ENCODE measurements at places on chromosomes 3 and 15.
A peak's percentile ranks its signal among the peaks of the same experiment; 100 is the strongest.

DNA sequence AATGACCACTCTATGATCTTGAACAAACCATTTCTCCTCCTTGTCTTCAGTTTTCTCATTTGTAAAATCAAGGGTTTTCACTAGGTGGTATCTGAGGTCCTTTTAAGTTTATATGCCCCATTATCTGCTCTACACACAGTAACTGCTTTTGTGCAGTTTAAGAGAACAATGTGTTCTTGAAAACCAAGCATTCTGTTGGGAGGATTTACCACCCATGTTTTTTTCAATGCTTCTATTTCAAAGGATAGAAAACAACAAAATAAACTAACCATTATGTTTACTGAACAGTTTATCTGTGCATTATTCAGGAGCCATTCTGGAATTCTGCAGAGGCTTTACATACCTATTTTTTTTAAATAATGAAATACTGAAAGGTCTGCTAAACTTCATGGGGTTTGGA is 67.6 kb upstream of the C3orf49 start:
- no peak for DNase-seq

DNA sequence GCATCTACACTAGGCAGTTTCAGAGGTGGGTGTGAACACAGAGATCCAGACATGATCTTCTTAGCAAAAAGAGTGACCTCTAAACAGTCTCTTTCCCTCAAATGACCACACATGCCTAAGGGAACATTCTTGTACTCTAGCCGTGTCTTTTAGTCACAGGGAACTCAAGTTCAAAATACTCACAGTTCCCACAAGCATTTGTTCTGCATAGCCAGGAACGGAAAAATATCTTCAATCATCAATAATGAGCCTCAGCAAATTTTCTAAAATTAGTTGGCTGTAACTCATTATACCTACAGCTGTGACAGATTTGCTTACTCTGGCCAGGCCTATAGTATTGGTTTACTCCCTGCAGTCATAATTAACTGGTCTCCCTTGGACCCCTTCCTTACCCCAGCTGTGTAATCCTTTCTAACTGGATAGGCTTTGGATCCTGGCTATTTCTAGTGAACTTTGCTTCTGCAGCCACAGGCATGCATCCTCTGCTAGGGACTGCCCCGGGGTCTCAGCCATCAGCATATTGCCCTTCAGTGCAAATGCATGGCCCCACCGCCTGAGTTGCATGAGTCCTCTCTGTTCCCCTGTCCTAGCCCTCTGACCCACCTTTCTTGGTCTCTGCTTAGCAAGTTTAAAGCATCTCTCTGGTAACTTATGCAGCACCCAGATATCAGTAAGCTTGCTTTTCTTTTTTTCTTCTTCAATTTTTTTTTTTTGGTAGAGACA is 56.0 kb upstream of the HACD2 start:
- no peak for DNase-seq

GRCh38 chr3:141448606-141449220 is 38.1 kb upstream of the RASA2 start:
- DNase-seq, result no peak

GRCh38 chr3:42732196-42732828 is 29.7 kb upstream of the HHATL start:
- DNase-seq, result no peak

GRCh38 chr15:39321977-39322376 is 258.9 kb upstream of the THBS1 start:
- DNase-seq, result no peak

GRCh38 chr15:51634591-51635198 is 12.1 kb upstream of the DMXL2 start:
- no peak for DNase-seq

GRCh38 chr3:125990253-125990970 is 21.4 kb downstream of the ROPN1B start:
- peak; percentile 74 for DNase-seq

DNA sequence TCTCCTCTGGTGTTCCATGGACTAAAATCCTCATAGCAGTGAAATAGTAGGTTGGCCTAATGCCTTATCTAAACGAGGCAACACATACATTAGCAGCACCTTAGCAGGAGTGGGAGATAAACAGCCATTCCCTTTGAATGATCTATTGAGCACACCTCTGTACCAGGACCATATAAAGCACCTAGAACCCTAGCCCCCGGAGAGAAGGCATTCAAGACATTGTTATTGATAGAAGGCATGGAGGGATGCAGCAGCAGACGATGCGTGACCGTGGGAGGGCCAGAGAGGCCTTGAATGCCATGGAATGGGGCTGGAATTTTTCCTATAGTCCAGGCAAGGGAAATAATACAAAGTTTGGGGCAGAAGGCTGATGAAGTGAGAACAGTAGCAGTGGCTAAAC is 6.6 kb upstream of the SEMA5B start:
- DNase-seq, result no peak

DNA sequence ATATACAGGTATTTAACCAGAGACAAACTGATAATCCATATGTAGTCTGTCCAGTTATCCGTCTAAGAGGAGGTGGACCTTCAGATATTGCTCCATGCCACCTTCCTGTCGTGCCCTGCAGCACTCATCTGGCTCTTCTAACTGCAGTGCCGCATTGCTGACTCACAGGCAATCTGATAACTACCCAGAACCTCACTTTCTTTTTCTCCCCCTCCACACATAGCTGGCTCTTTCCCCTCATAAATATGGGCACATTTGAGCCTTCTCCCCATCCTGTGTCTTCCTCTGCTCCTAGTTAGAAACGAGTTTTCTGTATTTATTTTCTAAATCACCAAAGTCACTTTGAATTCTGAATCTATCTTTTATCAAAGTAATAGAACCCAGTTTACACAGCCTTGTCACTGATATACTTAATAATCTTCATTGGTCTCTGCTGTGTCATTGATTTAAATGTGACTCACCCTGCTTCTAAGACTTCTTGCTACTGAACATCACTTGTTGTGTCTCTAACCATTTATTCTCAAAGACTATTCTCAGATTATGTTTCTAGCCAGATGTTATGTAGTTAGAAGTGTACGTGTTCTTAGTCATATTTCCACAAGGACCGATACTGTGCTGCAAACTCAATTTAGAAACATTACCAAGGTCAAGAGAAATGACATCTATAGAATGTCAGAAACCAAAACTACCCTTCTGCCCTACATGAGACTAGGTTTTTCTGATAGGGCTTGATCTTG is 17.4 kb upstream of the KCNMB2 start:
- no peak for DNase-seq

DNA sequence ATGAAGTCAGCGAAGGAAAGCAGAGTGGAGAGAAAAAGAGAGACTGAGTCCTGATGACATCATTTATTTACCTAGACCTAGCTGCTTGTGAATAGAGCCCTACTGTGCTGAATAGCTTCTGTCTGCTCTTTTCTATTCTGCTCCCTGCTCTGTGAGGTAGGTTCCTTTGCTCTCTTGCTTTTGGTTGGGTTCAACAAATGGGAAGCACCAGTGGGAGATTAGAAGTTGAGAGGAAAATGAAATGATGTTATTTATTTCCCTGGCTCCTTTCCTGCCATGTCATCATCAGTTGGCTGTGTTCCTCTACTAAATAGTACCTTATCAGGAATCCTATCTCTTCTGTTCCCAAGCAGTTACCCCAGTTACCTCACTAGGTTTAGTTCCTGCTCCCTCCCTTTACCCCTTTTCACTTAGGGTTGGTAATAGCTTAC is 23.5 kb downstream of the DTWD1 start:
- DNase-seq, result no peak

DNA sequence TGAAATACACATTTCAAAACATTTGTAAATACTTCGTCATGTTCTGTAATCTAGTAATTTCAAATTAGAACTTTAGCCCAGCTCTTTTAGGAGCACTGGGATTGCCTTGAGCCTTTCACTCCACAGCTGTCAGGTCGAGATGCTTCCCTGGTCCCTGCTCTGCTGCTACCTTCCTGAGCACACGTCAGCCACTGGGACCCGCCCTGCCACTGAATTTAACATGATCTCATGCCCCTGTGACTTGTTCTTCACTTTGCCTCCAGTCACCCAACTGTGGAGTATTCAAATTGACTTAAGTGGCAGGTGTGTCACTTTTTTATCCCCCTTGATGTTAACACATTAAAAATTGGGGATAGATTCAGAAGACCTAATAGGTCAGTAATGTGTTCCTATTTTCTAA is 3.3 kb downstream of the ARRDC4 start:
- no peak for DNase-seq

GRCh38 chr3:119219069-119219468 is 21.6 kb downstream of the B4GALT4 start:
- peak; percentile 13 for DNase-seq

DNA sequence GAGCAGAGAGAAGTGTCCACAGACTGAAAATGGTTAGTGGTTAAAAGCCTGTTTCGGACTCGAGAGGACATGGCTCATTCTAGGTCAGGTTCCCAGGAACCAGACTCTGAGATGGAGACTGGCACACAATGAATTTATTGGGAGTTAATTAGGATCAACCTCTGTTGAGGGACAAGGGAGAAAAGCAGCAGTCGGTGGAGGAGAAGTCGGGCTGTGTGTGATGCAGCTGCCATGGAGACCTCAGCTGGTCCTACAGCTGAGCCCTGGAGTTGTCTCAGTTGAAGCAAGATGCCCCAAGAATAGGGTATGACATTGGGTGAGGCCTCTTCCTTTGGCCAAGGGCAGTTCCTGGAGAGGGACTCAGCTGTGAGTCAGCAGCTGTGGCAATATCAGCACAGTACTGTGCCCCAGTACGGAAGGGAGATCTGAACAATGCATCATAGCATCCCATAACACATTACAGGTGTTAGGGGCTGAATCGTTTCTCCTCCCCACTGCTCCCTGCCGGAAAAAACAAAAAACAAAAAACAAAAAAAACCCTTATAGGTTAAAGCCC is 105.4 kb downstream of the ABHD5 start:
- no peak for DNase-seq

DNA sequence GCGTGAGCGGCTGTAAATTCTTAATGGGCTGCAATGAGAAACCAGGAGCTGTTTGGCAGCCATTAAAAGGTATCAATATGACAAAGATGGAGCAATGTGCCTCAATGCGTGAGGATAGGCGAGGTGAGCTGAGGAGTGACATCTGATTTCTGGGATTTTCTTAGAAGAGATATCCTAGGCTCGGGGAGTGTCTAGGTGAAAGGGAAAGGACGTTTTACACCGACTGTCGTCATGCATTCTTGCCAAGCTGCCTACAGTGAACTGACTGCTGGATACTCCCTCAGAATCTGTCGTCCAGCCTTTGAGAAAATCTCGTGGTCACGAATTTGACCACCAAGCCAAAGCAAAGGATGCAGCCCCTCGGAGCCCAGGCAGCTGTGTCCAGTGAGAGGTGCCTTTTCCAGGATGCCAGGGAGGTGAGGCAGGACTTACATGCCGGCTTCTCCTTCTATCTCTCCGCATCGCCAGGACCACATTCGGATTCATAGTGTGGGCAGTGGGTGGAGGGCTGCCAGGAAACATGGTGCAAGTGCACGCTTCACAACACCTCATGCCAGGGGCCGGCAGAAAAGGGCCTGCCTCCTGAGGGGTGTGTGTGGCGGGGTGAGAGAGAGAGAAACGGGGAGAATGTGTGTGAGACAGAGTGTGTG is 80.3 kb upstream of the ABHD17C start:
- no peak for DNase-seq

- DNase-seq, result no peak
These were observed 11.3 kb upstream of the LIMD1 start for GRCh38 chr3:45583021-45583851.

DNA sequence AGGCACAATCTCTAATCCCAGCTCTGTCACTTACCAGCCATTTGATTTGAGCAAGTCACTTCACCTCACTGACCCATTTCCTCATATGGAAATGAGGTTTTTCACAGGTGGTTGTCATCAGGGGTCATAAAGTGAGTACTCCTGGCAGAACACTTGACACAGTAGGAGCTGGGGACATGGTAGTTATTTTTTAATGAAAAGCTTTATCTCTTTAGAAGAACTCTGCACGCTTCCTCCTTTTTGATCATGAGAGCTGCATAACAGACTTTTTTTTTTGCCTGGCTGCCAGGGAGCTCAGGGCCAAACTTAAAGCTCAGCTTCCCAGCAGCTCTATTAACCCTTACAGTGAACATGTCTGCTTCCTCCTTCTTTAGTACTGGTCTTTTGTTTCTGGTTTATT is 8.4 kb downstream of the VWA5B2 start:
- DNase-seq, result no peak

DNA sequence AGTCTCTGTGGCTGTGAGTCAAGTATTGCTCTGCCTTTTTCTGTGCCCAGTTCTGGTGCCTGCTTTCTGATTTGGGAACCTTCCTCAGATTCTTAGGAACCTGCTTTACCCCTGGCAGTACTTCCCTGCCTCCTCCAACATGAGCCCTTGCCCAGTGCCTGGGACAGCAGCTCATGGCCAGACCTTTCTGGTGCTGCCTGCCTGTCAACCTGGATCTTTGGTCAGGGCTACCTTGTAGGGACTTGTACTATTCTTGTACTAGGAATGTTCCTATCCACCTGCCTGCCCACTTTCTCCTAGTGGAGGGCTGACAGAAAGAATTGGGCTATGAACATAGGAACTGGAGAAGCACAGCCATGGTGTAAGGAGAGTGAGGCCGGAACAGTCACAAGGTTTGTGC is 28.8 kb upstream of the EPHB1 start:
- no peak for DNase-seq

GRCh38 chr3:108677811-108678210 is 79.4 kb downstream of the RETNLB start:
- no peak for DNase-seq

DNA sequence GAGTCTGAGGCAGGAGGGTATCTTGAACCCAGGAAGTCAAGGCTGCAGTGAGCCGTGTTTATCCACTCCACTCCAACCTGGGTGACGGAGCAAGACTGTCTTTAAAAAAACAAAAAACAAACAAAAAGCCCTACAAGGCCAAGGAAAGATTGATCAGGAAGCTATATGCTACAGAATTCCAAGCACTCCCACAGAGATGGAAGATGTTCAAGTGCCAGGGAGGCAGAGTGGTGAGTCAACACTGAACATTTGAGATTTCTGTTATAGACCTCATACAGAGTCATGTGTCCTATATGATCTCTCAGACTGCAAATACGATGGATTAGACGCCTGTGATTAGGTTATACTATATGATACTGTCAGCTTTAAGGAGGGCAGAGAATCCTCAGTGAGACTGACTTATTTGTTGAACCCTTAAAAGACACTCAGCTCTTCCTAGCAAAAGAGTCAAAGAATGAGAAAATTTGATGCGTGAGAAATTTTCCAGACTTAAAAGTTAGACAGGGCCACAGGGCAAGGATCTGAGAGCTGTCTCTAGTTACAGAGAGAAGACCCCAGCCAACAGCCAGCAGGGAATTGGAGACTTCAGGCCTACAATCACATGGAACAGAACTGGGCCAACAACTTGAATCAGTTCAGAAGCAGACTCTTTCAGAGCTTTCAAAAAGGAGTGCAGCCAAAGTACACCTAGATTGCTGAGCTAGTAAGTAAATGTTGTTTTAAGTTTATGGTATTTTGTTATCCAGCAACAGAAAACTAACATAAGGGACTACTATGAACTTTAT is 107.6 kb downstream of the PIK3CB start:
- DNase-seq, result no peak

- DNase-seq, result no peak
These were observed 9.9 kb downstream of the GOLGA6L2 start for GRCh38 chr15:23437146-23437545.

DNA sequence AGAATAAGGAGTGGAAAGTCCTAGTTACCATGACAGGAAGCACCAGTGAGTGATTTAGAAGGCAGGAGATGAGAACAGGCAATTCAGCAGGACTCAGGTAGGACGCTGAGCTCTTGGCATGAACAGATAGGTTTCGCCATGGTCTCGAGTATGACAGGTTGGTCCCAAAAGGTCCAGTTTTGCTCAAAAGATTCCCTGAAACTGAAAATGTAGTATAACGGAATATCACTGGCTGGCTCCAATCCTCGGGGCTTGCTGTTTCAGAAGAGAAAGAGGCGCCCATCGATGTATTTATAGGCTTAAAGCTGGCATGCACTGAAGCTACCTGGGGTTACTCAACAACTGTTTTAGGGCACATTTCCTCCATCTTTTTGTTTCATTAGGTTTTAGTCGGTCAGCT is 59.2 kb downstream of the SRGAP3 start:
- no peak for DNase-seq
